NCI-H2029 treated with DMSO at 0.1 percent for 48 hours (cell line): ENCODE measurements at places on chromosomes 11 and 22.
A peak's percentile ranks its signal among the peaks of the same experiment; 100 is the strongest.

- no peak for DNase-seq
Observed at GRCh38 chr11:68523743-68524142, 63.2 kb downstream of the PPP6R3 start.

- DNase-seq: no peak
Observed at GRCh38 chr11:118341815-118342489, 553 bp downstream of the CD3D start.

GRCh38 chr11:73359930-73360742 is 16.1 kb upstream of the RELT start:
- no peak for DNase-seq

- DNase-seq: no peak
Observed at GRCh38 chr22:39524753-39525657, 4.6 kb downstream of the ATF4 start.

DNA sequence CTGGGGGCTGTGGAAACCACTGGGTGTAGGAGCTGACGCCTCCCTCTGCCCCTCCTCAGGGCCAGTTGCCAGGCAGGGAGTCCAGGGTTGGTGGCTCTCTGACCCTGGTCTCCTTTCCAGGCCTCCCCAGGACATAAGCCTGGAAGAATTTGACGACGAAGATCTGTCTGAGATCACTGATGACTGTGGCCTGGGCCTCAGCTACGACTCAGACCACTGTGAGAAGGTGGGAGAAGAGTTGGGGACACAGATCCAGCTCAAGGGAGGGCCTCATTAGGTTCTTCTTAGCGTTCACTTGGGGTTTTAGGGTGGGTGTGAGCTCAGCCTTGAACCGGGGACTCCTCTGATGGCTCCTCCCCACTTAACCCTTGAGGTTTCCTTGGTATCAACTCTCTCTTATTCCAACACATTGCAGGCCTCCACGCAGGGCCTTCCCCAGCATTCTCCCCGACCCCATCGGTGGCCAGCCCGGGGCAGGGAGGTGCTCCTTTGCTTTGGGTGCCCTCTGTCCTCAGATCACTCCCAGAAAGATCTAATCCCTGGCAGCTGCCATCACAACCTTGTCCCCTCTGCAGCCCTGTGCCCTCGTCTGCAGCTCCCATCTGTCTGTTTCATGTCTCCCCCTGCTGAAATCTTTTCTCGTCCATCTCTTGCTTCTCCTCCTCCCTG is 1.2 kb downstream of the MAPK8IP2 start:
- no peak for DNase-seq

GRCh38 chr11:6350486-6350885 is 30.2 kb upstream of the CAVIN3 start:
- no peak for DNase-seq

DNA sequence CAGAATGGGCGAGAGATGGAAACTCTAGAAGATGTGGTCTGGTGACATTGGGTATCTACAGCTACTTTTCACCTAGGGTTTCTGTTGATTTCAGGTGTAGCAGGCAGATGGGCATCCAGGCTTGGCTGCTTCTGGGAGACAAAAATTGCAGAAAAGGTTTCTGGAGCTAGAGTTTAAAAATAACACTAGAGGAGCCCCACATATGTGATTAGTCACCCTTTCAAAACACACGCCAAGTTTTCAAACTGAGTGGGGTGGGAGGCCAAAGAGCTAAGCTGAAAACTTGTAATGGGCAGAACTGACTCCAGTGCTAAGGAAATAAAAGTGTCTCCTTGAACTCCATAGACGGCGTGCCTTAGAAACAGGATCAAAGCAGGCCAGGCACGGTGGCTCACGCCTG is 80.8 kb downstream of the GRK3 start:
- DNase-seq: no peak

- DNase-seq: no peak
Observed at GRCh38 chr22:41036924-41037323, 55.5 kb upstream of the EP300 start.

GRCh38 chr11:82778776-82779175 is 45.1 kb upstream of the FAM181B start:
- DNase-seq: no peak

DNA sequence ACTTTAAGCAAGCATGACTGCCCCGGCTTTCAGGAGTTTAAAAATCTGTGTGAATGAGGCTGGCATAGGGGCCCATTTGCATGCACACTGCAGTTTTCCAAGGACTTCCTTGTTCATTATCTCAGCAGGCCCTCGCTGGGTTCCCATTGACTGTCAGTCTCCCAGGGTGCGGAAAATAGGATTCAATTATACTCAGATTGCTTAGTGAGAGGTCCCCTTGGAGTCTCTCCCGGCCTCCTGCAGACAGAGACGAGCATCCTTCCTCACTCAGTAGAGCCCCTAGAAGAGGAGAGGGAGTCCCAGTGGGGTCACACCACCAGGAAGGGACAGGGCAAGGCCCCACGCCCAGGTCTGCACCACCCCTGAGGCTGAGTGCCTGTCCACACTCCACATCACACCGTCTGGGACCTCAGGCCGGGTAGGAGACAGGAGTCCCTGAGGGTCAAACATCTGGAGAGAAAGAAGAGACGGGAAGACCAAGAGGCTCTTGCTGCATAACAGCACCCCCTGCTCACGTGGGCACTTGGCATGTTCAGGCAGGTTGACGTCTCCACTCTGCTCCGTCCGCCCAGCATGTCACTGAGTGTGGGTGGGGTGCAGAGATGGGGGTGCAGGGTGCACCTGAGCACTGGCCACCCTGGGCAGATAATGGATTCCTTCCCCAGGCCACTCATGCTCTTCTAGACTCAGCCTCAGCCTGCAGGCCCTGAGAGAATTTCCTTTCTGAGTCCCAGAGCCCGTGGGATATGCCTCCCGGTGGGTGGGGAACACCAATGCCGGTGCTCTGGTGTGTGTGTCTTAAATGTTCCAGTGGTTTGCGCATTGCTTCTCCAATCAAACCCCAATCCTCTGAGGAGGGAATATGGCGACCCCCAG is 58.8 kb downstream of the MCM5 start:
- no peak for DNase-seq

GRCh38 chr11:94771951-94772350 is 3.8 kb downstream of the AMOTL1 start:
- DNase-seq: no peak

GRCh38 chr11:117840881-117841550 is 16.5 kb upstream of the FXYD2 start:
- DNase-seq: no peak

DNA sequence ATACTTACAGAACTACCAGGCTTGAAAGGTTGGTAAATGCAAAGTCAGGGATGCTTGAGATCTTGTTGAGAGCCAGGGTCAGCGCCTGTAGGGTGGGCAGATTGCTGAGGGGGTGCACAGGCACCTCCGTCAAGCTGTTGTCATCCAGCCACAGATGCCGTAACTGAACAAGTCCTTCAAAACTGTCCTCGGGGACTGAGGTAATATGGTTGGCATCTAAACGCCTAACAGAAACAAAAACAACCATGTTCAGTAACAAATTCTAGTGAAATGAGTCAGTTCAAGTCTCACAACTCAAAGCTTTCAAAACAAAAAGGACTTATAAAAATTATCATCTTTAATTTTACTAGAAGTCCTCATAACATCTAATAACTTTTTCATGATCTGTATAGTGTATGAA is 22.2 kb upstream of the CCDC34 start:
- DNase-seq: no peak

- DNase-seq: no peak
Observed at GRCh38 chr11:11247576-11247975, 105.5 kb downstream of the CSNK2A3 start.

DNA sequence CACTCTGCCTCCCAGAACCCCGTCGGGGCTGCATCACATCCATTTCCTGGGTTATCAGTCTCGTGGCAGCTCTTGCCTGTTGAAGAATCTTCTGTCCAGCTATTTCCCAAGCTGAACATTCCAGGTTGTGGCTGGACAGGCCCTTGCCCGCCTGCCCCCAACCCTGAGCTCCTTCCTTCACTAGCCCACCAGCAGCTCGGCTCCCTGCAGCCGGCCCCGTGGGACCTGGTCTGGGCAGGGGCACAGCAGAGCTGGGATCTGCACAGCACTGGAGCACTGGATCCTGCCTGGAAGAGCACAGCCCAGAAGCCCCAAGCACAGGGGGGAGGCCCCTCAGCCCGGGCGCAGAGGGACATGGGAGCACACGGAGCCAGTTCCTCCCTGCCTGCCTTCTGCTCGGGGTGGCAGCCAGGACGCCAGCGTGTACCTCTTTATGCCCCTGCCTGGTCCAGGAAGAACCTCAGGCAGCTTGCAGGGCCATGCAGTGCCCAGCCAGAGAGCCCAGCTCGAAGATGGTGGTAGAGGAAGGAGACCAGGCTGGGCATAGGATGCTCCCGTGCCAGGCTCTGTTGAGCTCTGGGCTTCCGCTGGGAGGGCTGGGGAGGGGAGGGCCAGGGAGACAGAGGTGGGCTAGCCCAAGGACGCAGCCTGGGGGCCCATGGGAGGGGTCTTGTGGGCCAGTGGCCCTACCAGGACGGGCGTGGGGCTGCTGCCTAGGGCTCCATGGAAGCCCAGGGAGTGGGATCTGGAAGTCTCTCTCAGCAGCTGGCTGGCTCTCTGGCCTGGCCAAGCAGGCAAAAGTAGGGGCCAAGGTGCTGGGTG is 16.6 kb upstream of the GNB1L start:
- DNase-seq: no peak

- peak; percentile 84 for DNase-seq
Observed at GRCh38 chr11:130145311-130145812, 14.2 kb upstream of the ST14 start.

DNA sequence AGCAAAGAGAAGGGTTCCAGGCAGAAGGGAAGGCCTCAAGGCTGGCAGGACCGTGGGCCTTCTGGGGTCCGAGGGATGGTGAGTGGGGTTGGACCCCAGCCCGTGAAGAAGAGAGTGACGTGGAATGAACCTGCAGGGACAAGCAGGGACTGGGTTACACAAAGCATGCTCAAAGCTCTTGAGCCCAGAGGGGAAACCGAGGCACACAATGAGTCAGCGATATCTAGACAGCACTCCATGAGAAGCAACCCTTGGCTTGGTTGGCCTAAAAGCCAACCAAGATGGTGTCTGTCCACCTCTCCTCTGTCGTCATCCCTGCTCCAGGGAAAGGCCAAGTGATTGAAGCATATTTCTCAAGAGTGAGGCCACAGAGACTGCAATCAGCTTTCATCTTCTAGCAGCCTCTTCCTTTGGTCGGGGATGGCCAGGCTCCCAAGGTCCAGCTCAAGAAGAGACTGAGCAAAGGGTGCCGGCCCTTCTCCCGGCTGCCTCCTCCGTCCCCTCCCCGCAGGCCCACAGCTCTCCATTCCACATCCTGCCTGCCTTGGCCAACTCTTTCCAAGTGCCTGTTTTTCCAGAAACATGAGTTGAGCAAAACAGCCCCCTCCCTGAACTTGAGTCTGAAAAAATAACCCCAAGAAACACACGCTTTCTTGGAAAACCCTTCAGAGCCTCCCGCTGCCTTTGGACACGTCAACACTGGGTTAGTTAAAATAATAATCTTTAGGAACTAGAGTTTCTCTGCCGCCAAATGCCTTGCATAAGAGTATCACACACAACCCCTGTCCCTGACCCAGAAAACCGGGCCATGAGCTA is 556.6 kb downstream of the MIAT start:
- DNase-seq: no peak

GRCh38 chr11:62535802-62536201 is 10.8 kb downstream of the AHNAK start:
- DNase-seq: no peak

DNA sequence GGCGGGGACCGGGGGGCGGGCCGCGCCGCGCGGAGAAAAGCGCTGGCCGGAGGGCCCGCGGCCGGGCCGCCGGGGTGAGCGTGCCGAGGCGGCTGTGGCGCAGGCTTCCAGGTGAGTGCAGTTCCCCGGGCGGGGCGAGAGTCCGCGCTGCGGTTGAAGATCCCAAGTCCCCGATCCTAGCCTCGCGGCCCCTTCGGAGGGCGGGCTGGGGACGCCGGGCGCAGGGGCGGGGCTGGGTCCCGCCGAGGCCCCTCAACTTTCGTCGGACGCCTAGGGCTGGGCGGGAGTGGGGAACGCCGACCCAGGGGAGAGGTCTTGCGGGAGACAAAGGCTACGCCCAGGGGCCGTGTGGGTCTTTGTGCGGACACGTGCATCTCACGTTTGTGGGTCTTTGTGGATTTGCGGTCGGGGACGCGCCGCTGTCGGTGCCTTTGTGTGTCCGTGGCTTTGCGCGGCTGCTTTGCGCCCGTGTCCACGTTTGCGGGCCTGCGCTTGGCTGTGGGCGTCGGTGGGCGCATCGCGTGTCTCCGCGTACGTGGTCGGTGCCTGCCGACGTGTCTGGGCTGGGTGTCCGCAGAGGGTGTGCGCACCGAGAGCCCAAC is at the start of gene TSKU:
Gene TSKU (plus strand): TSS at position 63 of the 602 bp plus-strand sequence. CDS start 12,261 bp downstream, outside the sequence.
- DNase-seq: no peak

DNA sequence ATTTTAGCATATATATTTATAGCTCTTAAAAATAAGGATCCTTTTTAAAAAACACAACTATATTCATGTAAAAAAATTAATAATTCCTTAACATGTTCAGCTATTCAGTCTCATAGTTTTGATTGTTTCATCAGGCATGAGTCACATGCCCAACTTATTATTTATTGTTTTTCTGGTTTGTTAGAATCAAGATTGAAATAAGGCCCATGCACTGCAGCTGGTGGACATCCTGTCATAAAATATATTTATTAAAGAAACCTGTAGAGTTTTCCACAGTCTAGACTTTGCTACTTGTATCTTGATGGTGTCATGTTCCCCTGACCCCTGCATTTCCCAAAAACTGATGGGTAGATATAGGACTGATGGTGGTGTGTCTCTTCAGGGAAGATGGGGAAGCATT is 77.4 kb downstream of the PARVA start:
- no peak for DNase-seq

GRCh38 chr22:49884075-49884474 is 30.4 kb downstream of the ZBED4 start:
- DNase-seq: no peak

DNA sequence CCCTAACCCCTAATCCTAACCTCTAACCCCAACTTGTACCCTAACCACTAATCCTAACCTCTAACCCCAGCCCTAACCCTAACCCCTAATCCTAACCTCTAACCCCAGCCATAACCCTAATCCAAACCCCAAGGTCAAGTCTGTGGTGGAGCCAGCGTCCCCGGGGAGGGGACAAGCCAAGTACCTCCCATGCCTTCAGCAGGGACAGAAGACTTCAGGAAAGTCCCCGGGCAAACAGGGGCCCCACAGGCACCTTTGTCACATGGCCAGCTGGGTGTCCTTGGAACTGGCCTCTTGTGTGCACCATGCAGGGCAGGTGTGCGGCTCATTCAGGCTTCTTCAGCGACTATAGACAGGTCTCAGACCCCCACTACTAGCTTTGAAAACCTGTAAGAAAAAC is 555.8 kb downstream of the BRD1 start:
- no peak for DNase-seq
